Mesendoderm (in vitro differentiated cells): ENCODE measurements at places on chromosomes 3 and 15.
A peak's percentile ranks its signal among the peaks of the same experiment; 100 is the strongest.

- peak; percentile 33 for DNase-seq
Observed at GRCh38 chr15:99582508-99582960, 16.8 kb downstream of the MEF2A start.

DNA sequence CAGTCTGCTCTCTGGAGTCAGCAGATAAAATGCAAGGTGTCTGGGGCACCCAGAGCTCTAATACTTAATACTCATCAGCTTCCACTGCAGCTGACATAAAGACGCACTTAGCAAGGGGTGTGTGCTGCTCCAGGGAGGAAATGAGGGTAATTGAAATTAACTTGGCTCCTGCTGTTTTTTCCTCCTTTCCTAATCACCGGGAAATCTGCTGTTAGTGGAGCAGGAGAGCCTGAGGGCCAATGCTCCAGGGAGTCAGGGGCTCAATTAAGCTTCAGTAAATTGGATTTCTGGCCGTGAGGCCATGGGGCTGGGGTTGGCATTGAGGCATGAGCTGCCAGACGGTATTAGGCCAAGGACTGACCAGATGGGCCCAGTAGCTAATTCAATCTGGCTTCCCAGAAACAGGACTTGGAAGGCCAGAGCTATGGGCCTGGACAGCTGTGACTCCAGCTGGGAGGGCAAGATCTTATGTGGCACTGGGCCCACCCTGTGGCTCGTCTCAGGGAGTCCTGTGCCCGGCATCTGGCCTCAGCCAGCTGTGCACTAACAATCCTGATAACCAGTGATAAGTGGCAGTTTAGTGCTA, 30.7 kb upstream of the CHRNB4 start:
- DNase-seq: peak; percentile 89

GRCh38 chr15:68415501-68416157, 16.3 kb downstream of the ITGA11 start:
- no peak for DNase-seq

DNA sequence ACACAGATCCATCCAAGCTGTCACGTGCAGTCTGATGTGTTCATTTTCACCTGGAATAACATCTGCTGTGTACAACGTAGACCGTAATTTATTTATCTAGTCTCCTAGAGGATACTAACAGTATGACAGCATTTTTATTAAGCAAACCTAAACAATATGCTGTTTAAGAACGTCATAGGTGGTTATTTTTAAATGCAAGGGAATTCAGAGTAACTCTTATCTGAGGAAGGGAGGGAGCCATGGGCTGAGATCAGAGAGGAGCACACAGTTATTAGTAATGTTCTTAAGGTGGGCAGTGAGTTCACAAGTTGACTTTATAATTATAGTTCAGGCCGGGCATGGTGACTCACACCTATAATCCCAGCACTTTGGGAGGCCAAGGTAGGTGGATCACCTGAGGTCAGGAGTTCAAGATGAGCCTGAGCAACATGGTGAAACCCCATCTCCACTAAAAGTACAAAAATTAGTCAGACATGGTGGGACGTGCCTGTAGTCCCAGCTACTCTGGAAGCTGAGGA, 193.6 kb downstream of the UACA start:
- DNase-seq: no peak

DNA sequence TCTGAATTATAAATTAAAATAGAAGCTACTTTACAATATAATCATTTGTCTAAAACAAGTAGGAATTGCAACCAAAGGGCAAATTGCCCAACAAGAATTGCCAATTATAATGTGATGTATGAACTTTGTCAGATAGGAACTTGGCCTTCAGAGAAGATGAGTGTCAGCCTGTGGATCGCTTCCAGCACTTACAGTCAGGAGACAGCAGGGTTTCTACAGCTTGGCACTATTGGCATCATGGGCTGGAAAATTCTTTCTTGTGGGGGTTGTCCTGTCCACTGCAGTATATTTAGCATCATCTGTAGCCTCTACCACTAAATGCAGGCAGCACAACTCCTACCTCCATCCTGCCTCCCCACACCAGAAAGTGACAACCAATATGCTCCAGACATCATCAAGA, 48.1 kb upstream of the CRBN start:
- DNase-seq: no peak

GRCh38 chr3:57026944-57027343, 33.5 kb upstream of the SPATA12 start:
- no peak for DNase-seq

GRCh38 chr3:72338082-72338941, 509.9 kb downstream of the SHQ1 start:
- DNase-seq: no peak

GRCh38 chr15:81411051-81411450, 37.0 kb upstream of the TMC3 start:
- DNase-seq: peak; percentile 61

- DNase-seq: no peak
Observed at GRCh38 chr3:177835917-177836316, 638.6 kb upstream of the TBL1XR1 start.

GRCh38 chr3:56051052-56051451, 417.2 kb downstream of the ERC2 start:
- no peak for DNase-seq

- DNase-seq: no peak
Observed at GRCh38 chr15:84961707-84962106, 19.9 kb upstream of the PDE8A start.

GRCh38 chr3:13465236-13465873, 14.8 kb upstream of the HDAC11 start:
- DNase-seq: peak; percentile 29

GRCh38 chr3:197906850-197907187, 43.2 kb upstream of the RPL35A start:
- DNase-seq: no peak

GRCh38 chr15:27985099-27985498, 114.0 kb downstream of the OCA2 start:
- no peak for DNase-seq

DNA sequence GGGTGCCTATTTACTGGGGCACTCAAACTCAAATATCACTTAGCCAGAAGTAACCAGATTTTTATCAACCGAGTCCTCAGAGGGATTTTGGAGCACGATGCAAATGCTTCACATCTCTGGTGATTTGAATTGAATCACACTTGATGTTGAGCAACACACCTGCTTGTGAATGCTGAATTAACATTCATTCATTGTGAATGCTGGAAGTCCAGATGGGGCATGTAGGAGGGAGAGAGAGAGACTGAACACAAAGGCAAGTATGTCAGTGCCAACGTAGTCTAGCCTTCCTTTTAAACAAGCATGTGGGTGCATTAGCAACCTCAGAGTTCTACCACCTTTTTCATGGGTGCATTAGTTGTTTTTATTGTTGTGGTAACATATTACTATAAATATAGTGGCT, 156.2 kb downstream of the ADAMTSL3 start:
- no peak for DNase-seq

- DNase-seq: no peak
Observed at GRCh38 chr3:186198442-186198841, 89.6 kb upstream of the ETV5 start.
